Vein endothelial cell (primary cell): ENCODE measurements at places on chromosomes 4 and X. TPM values are rescaled to one million over a fixed set of nuclear protein-coding genes. Genes with fewer than 3 reads are reported as not detected.

Gene FRMPD4
- total RNA-seq, result under 0.01 TPM in 1 of 2 replicates, not detected in the other

Gene MAGEB1
- total RNA-seq, result not detected in 2 replicates

Gene SLC4A4
- under 0.01 and 0.19 TPM in 2 replicates for total RNA-seq

Gene WDR45
- 24.5 and 36.4 TPM in 2 replicates for total RNA-seq

Gene EREG
- not detected in 2 replicates for total RNA-seq

Gene PDCL2
- total RNA-seq, result not detected in 2 replicates

Gene DCAF8L2
- 0.10 and 0.33 TPM in 2 replicates for total RNA-seq

Gene ZNF157
- total RNA-seq, result under 0.01 TPM in 1 of 2 replicates, not detected in the other

Gene FAM47E
- total RNA-seq, result not detected in 2 replicates

Gene ELF4
- 28.8 and 31.4 TPM in 2 replicates for total RNA-seq

Gene EDA
- 2.3 and 4.0 TPM in 2 replicates for total RNA-seq

Gene FATE1
- not detected in 2 replicates for total RNA-seq

Gene SMR3B
- total RNA-seq, result not detected in 2 replicates

Gene SLITRK4
- 2.5 and 3.9 TPM in 2 replicates for total RNA-seq

Gene GPR101
- not detected in 2 replicates for total RNA-seq

Gene DMD
- total RNA-seq, result 4.7 and 14.7 TPM in 2 replicates

Gene GBA3
- total RNA-seq, result not detected in 2 replicates

Gene TGIF2LX
- total RNA-seq, result not detected in 2 replicates

Gene TLR3
- 2.9 and 3.3 TPM in 2 replicates for total RNA-seq
